ENCODE measurements at places on chromosomes 6 and 20.

GRCh38 chr6:26457264-26457805 lies 420 bp upstream of the BTN2A1 start:
- DNase-seq, result no peak

GRCh38 chr6:153231048-153231646 lies 100.1 kb upstream of the RGS17 start:
- peak; percentile 0 for DNase-seq

DNA sequence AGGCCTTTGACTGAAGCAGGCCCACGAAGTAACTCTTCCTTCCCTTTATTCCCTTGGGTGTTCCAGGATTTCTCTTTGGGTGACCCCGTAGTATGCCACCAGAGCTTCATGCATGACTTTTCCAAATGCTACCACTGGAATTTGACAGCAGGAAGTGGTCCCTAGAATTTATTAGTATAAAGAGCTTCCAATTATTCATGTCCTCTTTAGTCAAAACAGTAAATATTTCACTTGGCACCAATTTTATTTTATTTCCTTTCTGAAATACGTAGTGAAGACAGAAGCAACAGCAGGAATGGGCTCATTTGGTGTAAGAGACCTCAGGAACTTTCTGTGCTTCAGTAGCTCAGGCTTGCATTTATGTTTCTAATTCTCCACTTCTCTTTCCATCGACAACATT lies 151.3 kb downstream of the LCA5 start:
- DNase-seq, result no peak

GRCh38 chr6:40988634-40989033 lies 50.4 kb downstream of the UNC5CL start:
- no peak for DNase-seq

- DNase-seq, result no peak
These were observed 39.7 kb upstream of the CARMIL1 start for GRCh38 chr6:25239498-25239897.

DNA sequence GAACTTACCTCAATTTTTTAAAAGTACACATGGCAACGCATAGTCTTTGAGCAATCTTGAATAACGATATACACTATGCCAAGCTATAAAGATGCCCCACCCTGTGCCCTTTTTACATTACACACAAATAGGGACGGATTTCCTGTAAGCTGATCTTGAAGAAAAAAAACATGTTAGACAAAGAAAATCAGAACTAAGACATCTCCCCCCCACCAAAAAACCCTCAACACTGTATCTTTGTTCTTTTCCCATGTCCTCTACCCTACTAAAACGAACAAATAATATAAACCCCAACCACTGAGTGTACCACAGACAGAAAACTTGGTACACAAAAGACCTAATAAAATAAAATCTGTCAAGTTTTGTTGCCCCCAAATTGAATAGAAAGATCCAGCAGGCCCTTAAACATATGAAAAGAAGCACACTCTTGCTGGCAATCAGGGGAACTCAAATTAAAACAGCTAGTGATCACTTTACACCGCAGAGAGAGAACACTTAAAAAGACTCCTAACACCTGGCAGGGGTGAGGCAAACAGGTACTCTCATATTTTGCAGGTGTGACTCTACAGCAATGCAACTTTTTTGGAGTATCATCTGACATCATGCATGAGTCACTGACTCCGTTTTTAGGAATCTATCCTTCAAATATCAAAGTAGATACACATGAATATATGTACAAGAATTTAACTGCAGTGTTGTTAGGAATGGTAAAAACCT lies 29.6 kb downstream of the BACH2 start:
- no peak for DNase-seq

DNA sequence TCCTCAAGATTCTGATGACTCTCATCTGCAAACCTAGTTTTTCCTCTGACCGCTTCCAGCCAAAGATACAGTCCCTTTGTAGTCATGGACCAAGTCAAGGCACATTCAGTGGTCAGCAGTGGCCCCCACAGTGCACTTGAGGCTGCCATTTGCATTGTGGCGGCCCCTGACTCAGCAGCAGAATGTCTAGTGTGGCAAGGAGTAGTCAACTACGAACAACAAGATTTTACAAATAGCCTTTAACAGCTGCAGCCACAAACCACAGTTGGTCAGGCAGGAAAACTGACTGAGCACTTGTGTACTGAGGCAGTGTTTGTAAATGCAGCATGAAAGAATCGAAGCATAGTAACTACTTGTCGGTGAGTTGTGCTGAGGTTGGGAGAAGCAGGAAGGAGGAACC lies 49.6 kb downstream of the SLC2A12 start:
- no peak for DNase-seq

GRCh38 chr6:46054516-46054915 lies 38.9 kb upstream of the CLIC5 start:
- no peak for DNase-seq

- DNase-seq, result no peak
These were observed 141.2 kb downstream of the BMP2 start for GRCh38 chr20:6908673-6909072.

- no peak for DNase-seq
These were observed 60.4 kb upstream of the MPC1 start for GRCh38 chr6:166443166-166443565.

DNA sequence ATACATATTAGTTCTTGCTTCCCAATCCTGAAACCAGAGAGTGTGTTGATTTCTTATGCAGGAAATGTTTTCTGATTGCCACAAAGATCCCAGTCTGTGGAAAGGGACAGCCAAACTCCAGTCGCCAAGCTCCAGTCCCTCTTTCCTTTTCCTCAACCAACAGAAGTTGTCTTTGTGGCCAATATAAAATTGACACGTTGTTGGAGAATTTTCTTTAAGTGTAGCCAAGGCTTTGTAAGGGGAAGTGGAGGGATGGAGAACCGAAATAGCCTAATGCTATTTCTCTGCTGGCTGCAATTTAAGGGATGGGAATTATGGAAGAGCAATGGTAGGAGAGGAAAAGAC lies 5.4 kb downstream of the ADGRB3 start:
- DNase-seq, result no peak

DNA sequence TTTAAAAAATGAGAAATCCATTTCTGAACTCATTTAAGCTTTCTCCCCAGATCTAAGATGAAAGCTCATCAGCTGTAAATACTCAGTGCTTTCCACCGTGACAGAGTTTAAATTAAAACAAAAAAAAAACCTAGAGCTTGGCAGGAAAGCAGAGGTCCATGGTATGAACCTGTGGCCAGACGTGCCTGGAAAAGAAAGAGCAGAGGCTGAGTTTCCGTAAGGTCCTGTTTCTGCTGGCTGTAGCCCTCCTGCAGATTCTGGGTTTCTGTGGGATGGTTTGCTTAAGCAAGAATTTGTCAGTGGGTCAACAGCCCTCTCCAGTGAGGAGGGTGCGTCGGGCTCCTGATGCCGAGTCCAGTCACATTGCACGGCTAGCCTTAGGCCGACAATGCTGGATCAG lies 383.2 kb downstream of the SAMD5 start:
- DNase-seq, result no peak

DNA sequence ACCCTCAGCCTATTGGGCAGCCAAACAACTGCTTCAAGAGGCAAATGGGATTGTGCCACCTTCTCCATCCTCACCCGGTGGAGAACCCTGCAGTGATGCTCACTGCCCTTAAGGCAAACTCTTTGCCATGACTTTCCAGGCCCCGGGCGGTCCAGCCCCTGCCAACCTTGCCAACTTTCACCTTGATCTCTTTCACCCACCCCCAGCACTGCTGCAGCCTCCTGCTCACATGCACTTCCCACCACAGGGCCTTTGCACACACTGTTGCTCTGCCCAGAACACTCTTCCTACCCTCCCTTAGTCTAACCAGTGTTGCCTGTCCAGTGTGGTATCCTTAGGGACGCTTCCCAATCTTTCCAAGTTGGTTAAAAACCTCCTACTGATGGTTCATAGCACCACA lies 221.1 kb downstream of the EYA2 start:
- no peak for DNase-seq

DNA sequence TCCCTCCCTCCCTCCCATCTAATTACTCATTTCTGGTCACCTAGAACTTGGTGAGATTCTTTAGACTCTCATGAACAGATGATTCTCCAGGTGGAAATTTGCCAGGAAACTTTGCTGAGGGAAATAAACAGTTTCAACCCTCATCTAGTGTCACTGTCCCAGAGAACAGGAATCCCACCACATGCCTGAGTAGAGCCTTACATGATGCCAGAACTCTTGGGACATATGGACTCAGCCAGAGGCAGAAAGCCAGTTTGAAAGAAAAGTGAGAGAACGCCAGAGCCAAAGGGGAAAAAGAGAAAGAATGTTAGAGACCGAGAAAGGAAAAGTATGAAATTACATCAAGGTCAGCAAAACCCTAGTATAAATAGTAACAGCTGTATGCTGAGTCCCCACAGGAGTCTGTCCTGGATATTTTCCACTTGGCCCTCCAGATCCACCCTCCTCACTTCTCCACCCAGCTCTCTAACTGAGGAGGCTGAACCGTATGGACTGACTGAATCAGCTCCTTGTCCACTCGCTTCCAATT lies 127.5 kb upstream of the COL21A1 start:
- DNase-seq, result no peak

DNA sequence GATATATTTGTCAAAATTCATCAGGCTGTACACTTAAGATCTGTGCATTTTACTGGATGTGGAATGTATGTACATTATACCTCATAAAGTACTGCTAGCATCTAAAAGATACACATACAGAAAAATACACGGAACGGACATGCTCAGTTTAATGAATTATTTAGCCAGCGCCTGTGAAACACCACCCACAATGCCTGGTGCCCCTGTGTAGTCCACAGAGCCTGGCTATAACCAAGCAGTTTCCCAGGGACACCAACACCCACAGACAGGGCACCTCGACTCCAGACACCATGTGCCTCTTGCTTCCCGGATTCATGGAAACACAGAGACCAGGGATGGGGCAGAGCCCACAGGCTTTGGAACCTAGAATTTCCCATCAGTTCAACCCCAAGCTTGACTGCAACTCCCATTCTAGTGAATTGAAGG lies 17.4 kb upstream of the ARMC12 start:
- DNase-seq, result no peak

- DNase-seq, result no peak
These were observed 5.3 kb upstream of the ADGRF5 start for GRCh38 chr6:46927066-46927465.

All from epithelial cell of prostate (primary cell).